NCI-H1417 (cell line): ENCODE measurements at places on chromosomes 11 and 22.
A peak's percentile ranks its signal among the peaks of the same experiment; 100 is the strongest.

DNA sequence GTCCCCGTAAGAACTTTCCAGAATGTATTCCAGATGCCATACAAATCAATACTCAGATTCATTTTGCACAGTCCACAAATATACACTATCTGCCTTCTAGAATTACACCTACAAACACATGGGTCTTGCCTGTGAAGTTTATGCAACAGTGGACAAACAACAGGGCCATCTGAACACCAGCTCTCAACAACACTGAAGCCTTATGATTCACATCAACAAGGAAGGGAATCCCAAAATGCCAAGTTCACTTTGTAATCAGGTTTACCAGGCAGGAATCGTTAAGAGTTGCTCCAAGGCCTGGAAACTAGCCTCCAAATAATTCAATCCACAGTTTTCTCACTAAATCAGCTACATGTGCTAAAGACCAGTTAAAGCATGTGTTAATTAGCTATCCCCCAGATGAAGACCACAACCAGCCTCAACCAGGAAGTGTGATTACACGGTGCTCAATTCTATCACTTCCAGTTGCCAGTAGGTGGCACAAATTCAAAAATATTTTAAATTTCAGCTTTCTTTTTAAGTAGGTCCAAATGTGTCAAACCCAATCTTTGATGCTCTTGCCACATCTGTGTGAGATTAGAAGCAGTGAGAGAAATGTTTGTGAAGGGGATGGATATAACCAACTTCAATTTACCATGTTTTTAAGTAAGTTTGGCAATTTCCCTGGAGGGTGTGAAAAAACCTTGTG, 139.1 kb upstream of the BDNF start:
- DNase-seq: peak; percentile 7

DNA sequence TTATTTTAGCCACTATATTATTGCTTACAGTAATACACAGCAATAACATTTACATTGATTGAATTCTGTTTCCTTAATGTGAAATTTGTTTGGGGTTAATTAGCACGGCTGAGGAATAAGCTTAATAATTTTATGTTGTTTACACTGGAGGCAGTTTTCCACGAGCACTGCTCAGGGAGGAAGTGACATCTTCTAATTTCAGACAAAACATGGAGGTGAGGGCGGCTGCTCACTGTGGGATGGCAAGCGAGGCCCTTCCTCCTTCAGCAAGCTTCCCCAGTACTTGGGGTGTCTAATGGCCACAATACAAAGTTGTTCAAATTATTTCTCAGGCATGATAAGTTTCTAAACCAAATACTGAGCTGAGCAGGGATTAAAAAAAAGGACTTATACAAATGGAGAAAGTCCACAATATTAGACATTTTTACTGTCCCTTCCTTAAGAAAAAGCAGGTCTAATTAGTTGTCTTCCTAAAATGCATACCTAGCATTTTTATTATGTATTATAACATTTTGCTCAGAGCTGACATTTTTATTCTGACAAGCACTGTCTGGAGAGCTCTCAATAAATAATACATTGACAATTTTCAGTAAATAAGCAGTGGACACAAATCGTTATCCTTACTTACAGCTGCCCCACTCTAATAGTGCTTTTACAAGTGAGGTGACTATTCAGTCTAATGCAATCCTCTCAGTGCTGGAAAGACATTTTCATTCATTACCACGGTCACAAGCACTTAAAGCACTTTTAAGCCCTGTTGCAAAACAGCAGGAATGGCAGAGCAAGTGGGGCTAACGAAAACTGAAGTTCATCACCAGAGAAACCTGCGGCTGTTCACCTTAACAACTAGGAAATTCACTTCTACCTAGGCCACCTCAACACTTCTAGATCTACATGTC, 56.2 kb downstream of the SOX6 start:
- peak; percentile 50 for DNase-seq

GRCh38 chr11:124867700-124868099, 2.5 kb downstream of the ROBO3 start:
- DNase-seq: peak; percentile 48

DNA sequence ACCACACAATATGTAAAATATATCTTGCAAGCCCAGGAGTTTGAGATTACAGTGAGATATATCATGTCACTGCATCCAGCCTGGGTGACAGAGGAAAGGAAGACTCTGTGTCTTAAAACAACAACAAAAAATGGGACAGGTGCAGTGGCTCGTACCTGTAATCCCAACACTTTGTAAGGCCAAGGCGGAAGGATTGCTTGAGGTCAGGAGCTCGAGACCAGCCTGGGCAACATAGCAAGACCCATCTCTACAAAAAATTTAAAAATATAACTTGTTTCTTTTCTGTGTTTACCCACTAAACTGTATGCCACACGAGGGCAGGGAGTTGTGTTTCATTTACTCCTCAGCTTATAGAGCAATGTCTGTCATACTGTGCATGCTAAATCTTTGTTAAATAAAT, 3.1 kb downstream of the ZNF280A start:
- no peak for DNase-seq

DNA sequence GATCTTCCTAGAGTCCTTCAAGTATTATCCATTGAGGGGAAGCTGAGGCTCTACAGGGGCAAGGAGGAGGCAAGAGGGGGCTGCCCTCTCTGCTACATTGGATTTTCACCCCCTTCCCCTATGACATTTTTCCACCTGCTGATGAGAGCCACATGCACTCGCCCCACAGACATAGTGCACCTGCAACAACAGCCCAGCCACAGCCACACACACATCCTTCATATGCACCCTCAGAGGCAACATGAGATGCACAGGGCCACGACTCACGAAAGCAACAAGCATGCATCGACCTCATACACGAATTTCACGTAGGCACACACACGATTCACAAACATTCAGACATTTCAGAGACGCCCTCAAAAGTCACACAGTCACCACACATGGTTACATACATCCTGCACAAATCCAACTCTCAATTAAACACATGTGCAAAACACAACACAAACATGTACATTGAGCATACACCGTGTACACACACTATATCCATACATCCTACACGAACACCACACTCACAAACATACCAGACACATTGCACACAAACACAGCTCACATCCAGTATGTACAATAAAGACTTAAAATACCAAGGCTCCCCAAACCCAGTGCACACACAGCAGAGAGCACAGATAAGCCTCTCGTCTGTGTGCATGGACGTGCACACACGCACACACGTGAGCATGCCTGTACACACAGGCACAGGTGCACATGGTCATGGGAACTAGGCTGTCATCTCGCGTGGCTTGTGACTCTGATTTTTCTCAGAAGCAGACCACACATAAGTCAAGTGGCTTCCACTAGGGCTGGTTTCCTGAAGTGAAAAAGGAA, 6.3 kb upstream of the LRRC32 start:
- DNase-seq: no peak

DNA sequence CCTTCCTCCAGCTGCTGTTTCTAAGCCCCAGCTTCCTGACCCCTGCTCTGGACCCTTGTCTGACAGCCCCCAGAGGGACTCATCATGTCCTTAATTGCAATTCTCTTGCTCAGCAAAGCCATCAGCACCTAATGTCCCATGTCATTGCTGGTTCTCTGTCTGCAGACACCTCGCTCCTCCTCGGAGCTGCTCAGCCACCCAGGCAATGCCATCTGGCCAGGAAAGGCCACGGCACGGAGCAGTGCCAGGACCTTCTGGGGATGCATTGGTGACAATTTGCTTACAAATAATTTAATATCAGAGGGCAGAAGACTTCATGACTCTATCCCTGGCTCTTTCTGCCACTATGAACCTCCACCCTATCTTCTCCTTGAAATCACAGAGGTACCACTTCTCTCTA, 107.0 kb upstream of the THY1 start:
- no peak for DNase-seq

DNA sequence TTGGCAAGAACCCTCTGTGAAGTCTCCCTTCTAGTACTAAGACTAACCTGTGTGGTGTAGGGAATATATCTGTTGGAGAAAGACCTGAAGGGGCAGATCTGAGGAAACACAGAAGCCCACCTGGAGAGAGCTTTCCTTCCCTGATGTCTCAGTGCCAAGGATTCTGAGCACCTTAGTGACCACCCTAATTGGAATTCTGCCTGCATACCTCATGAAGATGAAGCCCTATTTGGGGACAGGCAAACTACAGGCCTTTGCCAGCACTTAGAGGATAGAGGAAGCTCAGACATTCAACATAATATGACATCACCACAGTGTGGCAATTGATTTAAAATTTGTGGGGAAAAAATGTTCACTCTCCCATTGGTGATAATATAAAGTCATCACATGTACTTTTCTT, 766.2 kb upstream of the KIRREL3 start:
- DNase-seq: no peak

GRCh38 chr11:68632802-68633201, 51.5 kb upstream of the GAL start:
- DNase-seq: peak; percentile 50

DNA sequence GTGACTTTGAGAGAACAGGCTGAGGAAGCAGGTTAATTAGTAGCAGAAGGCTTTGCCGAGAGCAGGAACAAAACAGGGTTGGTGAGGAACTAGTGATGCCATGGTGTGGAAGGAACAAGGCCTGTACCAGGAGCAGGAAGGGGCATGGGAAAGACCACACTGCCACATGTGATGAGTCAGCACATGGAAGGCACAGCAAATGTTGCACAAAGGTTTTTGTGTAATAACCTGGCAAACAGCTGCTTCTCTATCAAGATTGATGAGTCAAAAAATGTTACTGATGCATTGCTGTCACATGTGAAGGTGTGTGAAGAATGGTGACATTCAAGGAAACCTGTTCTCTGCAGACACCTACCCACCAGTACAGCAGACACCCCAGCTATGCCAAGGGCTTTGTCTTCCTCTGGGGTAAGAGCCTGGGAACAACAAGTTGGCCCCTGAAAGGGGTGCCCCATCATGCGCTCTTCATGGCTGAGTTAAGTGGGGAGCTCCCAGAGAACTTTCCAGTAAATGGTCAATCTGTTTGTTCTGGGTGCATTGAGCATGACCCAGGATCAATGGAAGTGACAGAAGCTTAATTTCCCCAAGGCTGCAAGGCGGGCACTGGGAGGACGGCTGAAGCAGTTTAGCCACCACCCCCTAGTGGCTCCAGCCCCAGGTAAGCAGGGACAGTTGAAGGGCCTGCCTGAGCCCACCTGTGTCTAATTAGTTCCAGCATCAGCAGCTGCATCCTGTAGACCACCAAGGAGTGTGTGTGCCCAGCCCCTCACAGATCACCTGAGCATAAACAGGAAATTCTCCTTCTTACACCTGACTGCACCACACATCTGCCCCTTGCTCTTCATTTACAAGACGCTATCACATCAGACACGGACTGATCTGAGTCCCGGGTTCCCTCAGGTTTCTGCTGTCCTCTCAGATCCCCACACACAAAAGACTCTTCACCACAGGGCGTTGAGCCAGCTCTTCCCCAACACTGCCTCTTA, 47.6 kb downstream of the GGTLC2 start:
- DNase-seq: no peak

DNA sequence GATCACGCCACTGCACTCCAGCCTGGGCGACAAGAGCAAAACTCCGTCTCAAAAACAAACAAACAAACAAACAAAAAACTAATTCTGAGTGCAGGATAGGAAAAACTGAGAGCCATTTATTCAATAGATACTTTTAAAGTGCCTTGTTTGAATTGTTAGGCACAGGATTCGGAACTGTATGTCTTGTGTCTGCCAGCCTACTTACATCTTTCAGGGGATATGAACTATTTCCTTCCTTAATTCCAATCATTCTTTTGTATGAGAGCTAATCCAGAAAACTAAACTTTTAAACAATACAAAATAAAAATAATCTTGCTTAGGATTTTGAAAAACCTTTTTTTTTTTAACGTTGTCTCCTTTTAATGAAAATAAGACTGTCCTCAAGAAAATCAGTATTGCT, 12.6 kb downstream of the UVRAG start:
- no peak for DNase-seq

- DNase-seq: no peak
Measured at GRCh38 chr11:122754553-122755322, 83.6 kb upstream of the CRTAM start.

GRCh38 chr22:48259991-48260670, 1497.7 kb downstream of the TBC1D22A start:
- DNase-seq: no peak

DNA sequence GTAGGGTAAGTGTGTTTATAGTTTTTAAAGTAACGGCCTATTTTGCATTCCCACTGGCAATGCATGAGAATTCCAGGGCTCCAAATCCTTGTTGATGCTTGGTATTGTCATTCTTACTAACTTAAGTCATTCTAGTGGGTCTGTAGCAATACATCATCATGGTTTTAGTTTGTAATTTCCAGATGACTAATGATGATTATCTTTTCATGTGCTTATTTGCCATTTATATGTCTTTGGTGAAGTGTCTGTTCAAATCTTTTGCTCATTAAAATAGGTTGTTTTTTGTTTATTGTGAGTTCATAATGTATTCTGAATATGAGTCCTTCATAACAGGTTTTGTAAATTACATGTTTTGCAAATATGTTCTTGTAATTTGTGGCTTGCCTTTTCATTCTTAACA, 31.2 kb downstream of the MTMR3 start:
- no peak for DNase-seq

DNA sequence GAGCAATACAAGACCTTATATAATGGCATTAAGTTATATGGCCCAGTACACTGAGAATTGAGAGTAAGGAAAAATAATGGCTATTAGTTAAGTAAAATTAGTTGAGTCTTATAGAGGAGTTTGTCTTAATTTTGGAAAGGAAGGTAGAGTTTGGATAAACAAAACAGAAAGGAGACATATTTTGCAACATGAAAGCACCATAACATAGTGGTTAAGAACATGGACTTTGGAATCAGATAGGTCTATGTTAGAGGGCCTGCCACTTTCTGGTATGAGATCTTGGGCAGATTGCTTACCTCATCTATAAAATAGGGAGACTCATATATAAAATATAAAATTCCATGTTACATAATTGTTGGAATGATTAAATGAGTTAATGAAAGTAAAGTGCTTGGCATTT, 68.9 kb downstream of the CSTPP1 start:
- DNase-seq: no peak

GRCh38 chr11:57555393-57555792, 12.1 kb downstream of the UBE2L6 start:
- no peak for DNase-seq

DNA sequence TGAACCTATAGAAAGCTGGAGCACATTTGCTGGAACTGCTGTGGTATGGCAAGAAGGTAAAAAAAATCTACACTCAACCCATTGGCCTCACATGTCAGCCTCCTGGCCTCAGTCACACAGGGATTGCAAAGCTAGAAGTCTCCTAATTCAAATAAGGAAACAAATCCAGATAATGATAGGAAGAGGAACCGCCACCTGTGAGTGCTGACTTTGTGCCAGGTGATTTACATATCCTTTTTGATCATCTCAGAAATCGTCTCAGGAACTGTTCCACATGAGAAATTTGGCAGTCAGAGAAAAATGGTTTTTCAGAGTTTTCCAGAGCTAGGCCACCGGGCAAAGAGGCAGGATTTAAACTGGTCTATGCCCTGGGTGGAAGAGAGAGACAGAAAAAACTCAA, 986 bp downstream of the NLRP10 start:
- no peak for DNase-seq

- DNase-seq: no peak
Measured at GRCh38 chr11:75777461-75778110, 9.0 kb downstream of the DGAT2 start.

GRCh38 chr22:48795664-48796063, 1032.0 kb downstream of the BRD1 start:
- no peak for DNase-seq

- DNase-seq: no peak
Measured at GRCh38 chr11:86637988-86638387, 34.4 kb downstream of the ME3 start.
